Upper lobe of right lung (tissue), 1 donor: ENCODE measurements at places on chromosomes 1 and 21. TPM values are rescaled to one million over a fixed set of nuclear protein-coding genes. Genes with fewer than 3 reads are reported as not detected.

GRCh38 chr1:201939574-201939973 lies 6.8 kb downstream of the LMOD1 start:
- no peak for DNase-seq

- no peak for DNase-seq
Observed at GRCh38 chr1:29756901-29757725, 520.8 kb downstream of the PTPRU start.

GRCh38 chr1:1618396-1619068 lies 3.2 kb downstream of the MIB2 start:
- DNase-seq: no peak

Gene SLC16A4
- total RNA-seq: 15.9 TPM

- no peak for DNase-seq
Observed at GRCh38 chr1:46067652-46068051, 64.8 kb downstream of the PIK3R3 start.

GRCh38 chr1:182968151-182968741 lies 15.3 kb upstream of the SHCBP1L start:
- DNase-seq: no peak

GRCh38 chr1:108038653-108039236 lies 73.8 kb upstream of the VAV3 start:
- no peak for DNase-seq

DNA sequence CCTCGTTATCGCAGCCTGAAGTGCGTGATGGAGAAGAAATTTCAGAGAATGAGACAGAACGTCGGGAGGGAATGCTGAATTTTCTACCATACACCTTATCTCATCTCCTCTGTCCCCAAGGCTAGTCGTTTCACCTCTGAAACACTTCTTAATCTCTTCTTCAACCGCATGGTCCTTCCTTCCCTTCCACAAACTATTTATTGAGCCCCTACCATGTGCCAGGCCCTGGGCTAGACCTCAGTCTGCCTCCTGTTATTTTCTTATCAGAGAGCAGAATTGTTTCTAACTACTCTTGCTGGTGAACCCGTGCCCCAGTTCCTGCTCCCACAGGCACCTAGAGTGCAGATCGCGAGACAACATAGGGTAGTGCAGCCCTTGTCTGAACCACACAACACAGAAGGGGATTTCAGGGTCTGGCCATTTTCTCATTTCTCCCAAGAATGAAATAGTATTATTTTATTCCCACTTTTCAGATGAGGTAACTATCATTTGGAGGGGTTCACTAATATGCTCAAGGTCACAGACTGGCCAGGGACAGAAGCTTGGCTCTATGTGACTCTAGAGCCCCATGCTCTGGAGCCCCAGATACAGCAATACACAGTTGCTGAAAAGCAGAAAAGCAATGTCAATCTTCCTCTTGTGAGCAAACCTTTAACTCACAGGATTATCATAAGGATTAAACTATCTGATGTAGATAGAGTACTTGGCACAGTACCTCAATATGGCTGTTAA lies 598 bp upstream of the ADIPOR1 start:
- DNase-seq: no peak

DNA sequence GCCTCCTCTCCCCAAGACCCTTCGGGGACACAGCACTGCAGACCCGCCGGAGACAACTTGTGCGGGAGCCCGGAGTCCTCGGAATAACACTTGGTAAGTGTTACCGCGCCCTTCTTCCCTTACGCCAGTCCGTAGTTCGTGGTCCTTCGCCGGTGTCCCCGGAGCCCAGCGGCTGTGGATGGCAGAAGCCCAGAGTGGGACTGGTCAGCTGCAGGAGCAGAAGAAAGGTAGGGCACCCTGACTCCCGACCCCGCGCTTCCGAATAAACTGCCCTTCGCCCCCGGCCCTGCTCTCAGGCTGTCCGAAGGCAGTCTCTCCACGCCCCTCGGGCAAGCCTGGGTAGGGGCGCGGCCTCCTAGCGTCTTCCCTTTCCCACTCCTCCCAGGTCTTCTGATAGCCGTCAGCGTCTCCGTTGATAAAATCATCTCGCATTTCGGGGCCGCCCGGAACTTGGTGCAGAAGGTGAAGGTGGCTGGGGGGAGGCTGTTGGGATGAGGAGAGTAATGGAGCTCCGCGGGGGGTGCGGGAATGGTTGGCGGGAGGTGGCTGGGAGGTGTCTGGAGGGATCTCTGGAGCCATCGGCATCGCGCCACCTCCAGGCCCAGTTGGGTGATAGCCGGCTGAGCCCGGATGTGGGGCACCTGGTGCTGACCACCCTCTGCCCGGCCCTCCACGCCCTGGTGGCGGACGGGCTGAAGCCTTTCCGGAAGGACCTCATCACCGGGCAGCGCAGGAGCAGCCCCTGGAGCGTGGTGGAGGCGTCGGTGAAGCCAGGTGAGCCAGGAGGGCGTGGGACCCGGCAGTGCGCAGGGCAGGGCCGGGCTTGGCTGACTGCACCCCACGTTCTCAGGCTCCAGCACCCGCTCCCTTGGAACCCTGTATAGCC lies 4.3 kb downstream of the RUSC1 start:
- peak; percentile 85 for DNase-seq

- no peak for DNase-seq
Observed at GRCh38 chr1:223520200-223520599, 127.0 kb downstream of the CCDC185 start.

Gene NBPF15
- 42.5 TPM for total RNA-seq

DNA sequence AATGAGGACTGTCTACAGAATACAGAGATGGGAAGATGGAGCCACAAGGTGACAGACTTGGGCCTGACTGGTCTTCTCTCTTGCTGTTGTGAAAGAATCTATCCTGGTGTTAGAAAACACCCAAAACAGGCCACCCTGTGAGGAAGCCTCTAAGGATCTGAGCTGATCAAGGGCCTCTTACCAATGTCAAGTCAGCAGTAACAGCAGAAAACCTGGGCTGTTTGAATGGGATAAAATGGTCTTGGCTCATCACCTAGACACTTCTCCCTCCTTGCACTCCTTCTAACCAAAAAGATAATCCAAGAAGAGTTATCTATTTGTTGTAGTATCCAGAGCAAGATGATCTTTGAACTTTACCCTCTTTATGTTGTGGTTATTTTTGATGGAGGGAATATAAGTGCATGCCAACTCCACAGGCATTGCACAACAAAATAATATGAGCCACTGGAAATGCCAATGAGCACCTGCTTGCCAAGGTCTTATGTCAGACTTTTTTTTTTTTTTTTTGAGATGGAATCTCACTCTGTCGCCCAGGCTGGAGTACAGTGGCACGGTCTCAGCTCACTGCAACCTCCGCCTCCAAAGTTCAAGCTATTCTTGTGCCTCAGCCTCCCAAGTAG lies 32.8 kb upstream of the ZNF281 start:
- DNase-seq: no peak
